ENCODE measurements at places on chromosomes 4 and X. TPM values are rescaled to one million over a fixed set of nuclear protein-coding genes. Genes with fewer than 3 reads are reported as not detected.

DNA sequence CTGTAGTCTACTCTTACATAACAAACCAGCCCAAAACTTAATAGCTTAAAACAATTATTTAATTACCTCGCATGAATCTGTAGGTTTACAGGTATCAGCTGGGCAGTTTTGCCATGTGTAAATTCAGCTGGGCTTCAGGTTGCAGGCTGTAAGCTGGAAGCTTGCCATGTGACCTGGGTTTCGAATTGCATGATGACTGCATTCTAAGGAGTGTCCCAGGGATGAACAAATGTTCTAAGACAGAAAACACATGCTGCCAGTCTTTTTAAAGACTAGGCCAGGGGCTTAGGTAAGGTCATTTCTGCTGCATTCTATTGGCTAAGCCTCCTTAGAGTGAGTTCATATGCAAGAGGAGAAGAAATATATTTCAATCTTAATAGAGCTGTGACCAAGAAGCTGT, 44.8 kb downstream of the GRIA2 start:
- no peak for DNase-seq

DNA sequence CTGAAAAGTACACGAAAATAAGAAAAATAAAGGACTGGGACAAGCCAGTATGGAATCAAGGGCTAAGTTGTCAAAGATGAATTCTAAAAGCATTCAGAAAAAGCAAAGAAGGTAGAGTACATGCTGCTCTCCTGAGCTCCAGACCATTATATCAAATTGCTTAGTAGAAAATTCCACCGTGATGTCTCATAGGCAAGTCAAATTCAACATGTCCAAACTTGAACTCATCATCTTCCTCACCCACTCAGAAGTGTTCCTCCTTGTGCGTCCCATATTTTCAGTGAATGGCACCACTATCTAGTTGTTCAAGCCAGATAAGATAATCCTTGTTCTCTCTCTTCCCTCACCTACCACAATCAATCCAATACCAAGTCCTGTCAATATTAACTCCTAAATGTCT, 37.5 kb upstream of the IL13RA2 start:
- DNase-seq, result no peak

- DNase-seq, result peak; percentile 77
Observed at GRCh38 chrX:108131471-108131870, 39.9 kb downstream of the ATG4A start.

GRCh38 chr4:122012735-122013134, 60.9 kb upstream of the TRPC3 start:
- no peak for DNase-seq

GRCh38 chrX:15761564-15762191, 23.6 kb downstream of the CA5B start:
- DNase-seq, result no peak

Gene EVC
- total RNA-seq, result 58.6 TPM

Gene ETNPPL
- not detected for total RNA-seq

Gene XG
- not detected for total RNA-seq

Gene GRID2
- total RNA-seq, result not detected

Gene ATP2B3
- total RNA-seq, result not detected

Gene SPIN4
- 16.6 TPM for total RNA-seq
